ENCODE measurements at places on chromosomes 3 and 15. TPM values are rescaled to one million over a fixed set of nuclear protein-coding genes. Genes with fewer than 3 reads are reported as not detected.

DNA sequence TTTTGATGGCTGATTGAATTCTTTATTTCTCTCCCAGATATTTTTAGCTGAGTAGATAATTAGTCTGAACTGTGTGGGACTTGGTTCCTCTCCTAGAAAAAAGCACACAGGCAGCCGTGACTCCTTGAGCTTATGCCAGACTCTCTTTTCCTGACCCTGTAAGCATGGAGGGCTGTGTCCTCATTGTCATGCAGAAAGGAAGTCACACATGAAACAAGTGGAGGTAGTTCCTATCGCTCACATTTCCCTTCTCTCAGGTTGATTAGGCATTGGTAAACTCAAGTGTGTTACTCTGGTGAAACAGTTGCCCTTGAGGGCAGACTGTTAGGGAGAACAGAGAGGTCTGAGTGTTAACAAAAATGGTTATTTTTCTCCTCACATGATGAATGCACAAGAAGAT is 6.3 kb upstream of the RTP4 start:
- no peak for DNase-seq

DNA sequence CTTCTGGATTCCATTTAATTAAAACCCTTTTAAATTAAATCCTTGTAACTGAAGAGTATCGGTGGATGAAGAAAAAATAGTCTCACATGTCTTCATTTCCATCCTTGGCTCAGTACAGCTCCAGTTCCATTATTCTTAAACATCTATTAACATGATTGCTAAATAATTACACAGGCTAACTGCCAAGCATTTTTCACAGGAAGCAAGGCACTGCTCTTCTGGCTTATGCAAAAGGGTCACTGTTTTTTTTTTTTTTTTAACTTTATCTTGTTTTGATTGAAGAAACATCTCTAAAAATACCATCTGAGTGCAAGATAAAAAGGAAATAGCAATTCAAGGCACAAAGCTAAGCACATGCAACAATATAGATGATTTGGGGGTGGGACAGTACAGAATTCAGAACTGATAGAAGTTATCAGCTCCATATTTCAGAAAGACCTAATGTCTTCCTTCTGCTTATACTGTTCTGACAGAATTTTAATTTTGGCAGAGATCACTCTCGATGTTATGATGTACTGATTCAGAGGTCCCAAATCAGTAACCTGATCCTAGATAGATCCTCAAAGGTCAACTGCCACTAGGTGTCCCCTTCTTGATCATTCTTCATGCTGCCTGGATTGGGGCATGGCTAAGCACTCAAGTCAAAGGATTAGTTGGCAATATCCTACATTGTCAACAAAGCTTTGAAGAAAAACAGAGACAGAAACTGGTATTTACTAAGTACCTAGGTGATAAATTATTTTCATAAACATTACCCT is 57.8 kb upstream of the ACTC1 start:
- no peak for DNase-seq

Gene SIDT1
- total RNA-seq: 65.7 TPM

DNA sequence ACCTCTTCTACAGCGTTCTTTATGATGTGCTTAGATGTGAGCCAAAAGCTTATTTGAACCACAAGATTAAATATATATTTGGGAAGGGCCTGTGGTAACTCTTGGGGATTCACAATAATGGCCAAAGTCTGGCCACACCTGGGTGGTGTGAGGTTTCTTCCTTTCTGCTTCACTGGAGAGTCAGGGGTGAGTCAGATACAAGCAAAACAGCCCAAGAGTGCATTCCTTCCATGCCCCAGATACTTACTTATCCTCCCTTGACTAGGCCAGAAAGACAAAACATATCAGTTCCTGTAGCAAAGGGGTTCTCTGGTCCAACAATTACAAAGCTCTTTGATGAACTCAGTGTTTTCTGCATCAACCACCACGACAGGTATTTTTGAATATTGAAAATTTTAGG is 941 bp downstream of the ZBED2 start:
- no peak for DNase-seq

All from left colon (tissue), 2 donors.